ENCODE measurements at places on chromosomes 2 and 18.

DNA sequence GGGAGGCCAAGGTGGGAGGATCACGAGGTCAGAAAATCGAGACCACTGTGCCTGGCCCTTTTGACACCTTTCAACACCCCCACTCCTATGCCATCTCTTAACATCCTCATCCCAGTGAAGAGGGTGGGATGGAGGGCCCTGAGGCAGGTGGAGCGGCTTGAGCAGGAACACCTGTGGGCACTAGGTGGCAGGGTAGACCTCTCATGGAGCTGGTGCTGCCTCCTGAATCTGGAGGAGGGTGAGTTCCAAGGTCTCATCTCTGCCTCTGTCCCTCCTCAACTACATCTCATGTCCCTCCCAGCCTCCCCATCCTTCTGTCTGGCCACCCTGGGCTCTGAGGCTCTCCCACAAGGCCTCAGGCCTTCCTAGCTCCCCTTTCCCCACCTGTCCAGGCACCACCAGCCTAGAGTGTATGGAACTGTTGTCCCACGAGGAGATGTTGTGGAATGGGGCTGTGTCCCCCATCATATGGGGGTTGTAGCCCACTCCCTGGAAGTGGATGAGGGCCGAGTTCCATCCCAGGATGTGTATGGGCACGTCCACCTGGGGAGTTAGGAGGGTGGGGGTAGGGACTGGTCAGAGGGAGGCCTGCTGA, 17.0 kb upstream of the CRYBA2 start:
- DNase-seq = no peak

- DNase-seq = peak; percentile 3
These were observed 22.3 kb upstream of the RHOB start for GRCh38 chr2:20424300-20425290.

DNA sequence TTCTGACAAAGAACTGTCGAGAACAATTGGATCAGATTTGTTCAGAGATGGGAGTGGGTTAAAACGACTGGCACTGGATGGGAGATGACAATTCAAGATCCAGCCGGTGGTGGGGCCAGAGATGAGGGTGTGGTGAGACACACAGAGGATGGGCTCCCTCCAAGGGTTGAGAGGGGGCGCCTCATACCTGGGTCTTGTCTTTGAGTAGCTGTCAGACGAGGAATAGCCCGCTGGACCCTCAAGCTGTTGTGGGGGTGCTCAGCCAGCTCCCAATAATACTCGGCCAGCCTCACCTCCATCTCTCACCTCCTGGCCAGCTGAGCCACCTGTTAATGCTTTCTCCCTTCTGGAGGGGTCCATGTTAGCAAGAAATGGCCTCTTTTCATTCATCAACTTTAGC, 14.0 kb downstream of the INPP5D start:
- no peak for DNase-seq

DNA sequence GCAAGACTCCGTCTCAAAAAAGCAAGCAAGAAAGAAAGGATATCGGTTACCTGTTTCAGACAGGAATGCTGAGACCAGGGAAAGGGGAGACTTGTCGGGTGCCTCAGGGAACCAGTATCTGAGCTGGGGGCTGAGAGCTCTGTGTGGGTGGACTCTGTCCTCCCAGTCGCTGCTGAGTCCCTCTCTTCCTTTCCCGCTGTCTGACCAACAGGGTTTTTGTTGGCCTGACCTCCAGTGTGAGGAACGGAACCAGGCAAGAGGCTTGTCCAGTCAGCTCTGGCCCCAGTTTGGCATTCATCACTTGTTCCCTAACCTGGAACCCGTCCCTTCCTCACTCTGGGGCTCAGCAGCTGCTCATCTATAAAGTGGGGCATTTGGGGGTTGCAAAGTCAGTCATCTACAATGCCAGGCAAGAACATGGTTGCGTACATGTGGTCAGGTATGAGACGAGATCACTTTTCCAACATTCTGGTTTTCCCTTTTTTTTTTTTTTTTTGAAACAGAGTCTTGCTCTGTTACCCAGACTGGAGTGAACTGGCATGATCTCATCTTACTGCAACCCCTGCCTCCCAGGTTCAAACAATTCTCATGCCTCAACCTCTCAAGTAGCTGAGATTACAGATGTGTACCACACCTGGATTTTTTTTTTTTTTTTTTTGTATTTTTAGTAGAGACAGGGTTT, 116.4 kb downstream of the PLB1 start:
- DNase-seq = no peak

DNA sequence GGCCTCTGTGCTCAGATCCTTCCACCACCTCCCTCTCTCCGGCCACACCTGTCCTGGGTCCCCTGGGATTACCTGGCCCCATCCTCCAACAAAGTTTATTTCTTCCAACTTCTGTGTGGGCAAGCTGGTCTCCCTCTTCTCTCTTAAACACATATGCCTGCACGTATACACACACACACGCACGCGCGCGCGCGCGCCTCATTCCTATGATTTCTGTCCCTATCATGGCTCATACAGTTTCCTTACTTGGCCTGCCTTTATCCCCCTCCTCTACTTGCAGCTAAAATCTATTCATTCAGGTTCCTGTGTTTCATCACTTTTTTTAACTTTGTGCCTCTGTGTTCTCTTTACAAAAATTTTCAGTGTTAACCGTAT, 96.4 kb downstream of the LOXHD1 start:
- DNase-seq = no peak

DNA sequence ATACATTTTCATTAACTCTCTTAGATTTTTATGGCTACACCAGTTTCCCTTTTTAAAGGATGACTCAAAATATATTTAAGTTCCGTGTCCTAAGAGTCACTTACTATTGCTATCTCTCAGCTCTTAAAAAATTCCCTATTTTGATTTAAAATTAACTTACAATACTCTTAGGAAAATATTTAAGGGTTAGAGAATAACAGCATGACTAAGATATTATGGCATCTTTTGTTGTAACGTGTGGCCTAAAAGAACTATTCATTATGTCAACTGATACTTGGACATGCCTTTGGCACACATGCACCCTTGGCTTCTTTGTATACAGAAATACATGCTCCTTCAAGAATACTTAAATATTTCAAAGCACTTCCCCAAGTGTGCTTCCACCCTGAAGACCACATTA, 42.3 kb downstream of the SCN3A start:
- no peak for DNase-seq

DNA sequence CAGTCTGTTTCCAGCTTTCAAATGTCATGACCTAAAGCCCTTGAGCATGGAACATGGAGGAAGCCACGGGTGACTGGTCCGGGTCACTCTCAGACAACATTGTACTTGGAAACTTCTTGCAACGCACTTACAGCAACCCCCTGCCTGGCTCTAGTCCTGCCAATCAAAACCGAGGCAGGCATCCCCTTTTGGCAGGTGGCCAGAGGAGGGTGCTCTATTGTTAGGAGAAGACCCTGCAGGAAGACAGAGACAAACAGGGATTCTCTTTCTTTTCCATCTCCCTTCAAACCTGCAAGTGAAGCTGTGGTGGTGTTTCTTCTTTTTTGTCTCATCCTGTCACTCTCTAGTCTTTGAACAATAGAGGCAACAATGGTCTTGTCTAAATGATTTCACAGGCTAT, 667.2 kb downstream of the ZEB2 start:
- DNase-seq = no peak

- DNase-seq = peak; percentile 58
These were observed 92.5 kb downstream of the ZFP36L2 start for GRCh38 chr2:43133708-43134570.

DNA sequence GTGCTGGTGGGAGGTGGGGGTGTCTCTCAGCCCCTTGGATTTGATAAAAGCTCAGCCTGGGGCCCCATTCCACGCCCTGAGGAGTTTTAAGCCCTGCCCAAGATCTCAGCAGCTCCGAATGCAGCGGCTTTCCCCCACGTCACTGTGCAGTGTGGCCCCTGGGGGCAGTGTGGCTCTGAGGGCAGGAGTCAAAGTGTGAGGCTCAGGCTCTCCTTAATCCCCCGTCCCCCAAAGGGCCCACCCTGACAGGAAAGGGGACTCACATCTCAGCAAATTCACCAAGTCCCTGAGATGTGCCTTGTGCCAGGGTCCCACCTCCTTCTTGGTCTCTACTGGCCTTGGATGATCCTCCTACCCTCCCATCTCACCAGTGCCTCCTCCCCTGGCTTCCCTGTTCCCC, 25.2 kb downstream of the NPPC start:
- no peak for DNase-seq

DNA sequence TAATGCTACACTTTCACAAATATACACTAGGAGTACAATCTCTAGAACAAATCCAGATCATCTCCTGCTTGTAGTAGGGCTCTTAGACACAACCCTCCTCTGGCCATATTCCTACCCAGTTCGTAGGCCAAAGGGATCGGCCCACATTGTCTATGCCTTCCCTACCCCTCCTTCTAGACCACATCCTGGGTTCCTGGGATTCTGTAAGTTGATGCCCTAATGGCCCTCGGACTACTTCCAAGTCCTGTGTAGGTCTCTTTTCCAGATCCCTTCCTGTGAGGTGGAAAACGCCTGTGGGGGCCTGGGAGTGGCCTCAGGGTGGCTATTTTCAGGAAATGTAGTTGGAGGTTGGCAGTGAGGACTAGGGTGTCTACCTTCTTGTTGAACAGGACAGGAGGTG, 289.7 kb downstream of the ZNF385B start:
- no peak for DNase-seq

DNA sequence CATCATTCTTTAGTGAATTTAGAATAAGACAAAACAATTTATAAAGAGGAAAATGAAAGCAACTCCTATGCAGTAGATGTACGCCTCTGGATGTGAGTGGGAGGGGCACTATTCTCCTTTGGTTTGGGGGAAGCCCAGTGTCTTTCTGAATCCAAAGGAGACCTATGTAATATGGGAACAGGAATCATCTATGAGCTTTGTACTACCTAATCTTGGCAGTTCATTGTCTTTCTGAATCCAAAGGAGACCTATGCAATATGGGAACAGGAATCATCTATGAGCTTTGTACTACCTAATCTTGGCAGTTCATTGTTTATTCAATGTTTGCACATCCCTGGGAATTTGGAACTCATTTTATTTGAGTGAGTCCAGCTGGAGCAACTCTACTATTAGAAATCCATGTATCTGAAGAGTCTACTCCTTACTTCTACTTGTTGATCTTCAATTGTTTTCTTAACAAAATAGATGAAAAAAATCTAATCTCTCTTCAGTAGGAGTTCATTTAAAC, 401.1 kb upstream of the LRATD1 start:
- DNase-seq = no peak

GRCh38 chr18:75173125-75173432, 35.9 kb downstream of the PTGR3 start:
- no peak for DNase-seq

DNA sequence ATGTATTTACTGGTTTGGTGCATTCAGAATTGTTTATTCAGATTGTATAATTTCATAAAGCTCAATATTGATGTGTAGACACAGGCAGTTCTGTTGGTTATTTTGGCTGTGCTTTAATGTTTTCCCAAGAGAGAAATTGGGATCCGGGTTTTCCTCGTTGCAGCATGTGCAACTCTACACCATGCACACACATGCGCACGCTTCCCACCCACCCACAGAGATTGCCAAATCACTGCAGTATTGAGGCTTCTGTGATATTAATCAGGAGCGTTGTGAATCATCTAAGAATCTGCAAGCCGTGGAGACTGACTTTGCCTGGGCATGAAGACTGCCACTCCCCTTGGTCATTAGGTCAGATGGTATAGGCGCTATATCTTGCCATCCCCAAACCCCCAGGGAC, 571.5 kb downstream of the SLC4A3 start:
- DNase-seq = no peak

GRCh38 chr18:26574958-26575864, 26.9 kb upstream of the KCTD1 start:
- no peak for DNase-seq

DNA sequence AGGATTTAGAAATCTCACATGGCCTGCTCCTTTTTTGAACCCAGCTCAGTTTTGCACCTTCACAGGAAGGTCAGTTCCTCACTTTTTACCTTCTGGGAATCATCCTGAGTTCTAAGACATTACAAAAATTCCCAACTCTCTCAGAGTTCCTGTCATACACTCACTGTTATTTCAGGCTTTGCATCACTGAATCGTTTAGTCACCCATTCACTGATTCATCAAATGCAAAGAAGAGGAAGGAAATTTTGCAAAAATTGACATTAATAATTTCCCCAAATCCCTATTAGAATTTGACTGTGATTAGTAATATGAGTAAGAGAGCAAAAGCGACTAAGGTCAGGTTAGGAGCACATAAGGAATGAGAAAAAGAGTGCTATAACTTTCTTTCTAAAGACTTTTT, 197.5 kb downstream of the PDE1A start:
- no peak for DNase-seq

- DNase-seq = no peak
These were observed 199.3 kb upstream of the HDAC4 start for GRCh38 chr2:239600001-239600593.

GRCh38 chr18:64402636-64403035, 253.7 kb upstream of the LINC00305 start:
- DNase-seq = no peak

- DNase-seq = no peak
These were observed 4.4 kb downstream of the MBOAT2 start for GRCh38 chr2:8999102-8999446.

Data from stimulated activated CD8-positive, alpha-beta memory T cell treated with anti-CD3 and anti-CD28 coated beads, Interleukin-15, amount 100 ng/mL, for 4 hours (primary cell).